NAMALWA (cell line): ENCODE measurements at places on chromosomes 16 and 17.

DNA sequence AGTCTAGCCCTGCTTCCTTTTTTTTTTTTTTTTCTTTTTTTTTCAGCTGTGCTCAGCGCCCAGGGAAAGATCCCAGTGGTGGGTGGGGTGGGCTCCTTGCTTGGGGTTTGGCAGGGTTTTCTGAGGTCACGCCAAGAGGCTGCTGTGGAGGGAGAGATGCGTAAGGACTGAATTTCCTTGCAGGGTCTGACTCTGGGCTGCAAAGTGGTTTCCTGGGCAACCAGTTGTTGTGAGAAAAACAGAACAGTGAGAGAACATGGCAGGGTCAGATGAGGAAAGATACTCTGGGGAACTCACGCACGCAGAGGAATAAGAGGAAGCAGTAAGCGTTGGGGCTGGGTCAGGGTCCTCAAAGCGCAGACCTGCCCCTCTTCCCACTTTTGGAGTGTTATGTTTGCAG, 119.5 kb downstream of the IRF8 start:
- DNase-seq = peak; percentile 60

DNA sequence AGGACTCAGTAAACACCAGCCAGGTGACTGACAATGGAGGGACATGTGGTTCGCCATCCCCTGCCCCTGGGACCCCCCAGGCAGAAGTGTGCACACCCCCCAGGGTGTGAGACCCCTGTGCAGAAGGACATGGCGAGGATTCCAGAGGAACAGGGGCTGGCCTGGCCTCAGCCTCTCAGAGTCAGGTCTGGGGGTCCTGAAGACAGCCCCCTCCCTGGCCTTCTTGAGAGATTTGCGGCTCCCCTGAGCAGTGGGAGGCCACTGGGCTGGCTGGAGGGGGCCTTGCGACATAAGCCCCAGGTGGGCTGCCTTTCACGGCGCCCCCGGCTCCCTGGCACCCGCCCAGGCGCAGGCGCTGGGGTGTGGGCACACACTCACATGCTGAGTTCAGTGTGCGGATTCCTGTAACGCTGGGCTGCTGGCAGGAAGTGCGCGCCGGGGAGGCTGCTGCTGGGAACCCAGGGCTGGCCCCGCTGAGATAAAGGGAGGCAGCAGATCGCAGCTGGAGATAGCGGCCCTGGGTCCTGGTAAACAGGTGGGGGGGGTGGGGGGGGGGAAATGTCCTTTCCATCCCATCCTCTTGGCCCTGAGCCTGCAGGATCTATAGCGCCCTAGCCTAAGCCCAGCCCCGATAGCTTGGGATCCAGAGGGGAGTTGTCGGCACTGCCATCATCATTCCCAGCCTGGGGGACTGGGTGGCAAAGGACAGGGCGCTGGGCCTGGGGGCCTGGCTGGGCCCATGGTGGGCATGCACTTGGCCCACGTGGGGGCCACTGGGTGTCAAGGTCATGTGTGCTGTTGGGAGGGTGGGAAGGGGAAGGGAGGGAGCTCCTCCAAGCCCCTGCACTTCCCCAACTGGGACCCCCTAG, 27.1 kb downstream of the TMEM235 start:
- DNase-seq = peak; percentile 41

DNA sequence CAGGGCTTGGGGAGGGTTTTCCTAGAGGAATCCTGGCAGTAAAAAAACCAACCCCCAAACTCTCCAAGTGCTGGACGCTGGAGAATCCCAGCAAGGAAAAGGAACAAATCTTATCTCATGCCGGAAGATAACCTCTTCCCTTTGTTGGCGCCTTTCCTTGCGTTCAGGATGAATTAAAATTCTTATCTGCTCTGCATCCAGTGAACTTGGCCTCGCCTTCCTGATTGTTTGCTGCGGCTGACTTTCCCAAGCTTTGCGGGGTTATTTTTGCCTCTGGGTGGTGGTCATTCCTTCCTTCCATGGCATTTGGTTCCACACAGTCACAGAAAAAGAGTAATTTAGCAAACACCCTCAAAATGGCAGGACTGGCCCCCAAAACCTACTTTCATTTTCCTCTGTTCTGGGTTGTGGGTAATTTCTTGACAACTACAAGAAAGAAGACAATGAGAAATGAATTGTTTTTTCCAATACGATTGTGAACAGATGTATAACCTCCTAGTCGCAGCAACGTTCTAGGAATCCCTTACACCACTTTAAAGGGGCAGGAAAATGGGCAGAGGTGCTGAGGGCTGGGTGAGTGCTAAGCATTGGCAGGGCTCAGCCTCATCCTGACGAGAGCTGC, 77.8 kb downstream of the MRC2 start:
- no peak for DNase-seq

- DNase-seq = no peak
Measured at GRCh38 chr17:18888766-18889290, 30.9 kb downstream of the PRPSAP2 start.

DNA sequence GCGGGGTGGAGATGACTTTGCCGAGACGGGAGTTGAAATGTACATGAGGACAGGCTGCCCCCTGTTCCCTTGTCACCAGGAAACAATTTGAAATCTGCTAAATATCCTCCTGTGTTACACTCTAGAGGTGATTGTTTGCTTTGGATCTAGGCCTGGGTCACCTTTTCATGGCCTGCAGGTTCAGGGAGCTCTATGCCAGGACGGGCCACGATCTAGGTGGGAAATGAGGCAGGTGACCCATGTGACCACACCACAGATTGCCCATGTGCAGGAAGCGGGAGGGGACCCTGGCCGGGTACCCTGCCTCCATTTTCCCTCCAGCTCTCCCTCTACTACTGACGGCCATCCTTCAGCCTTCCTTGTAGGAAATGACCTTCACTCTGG, 43.4 kb downstream of the MEAK7 start:
- DNase-seq = no peak

GRCh38 chr17:54996441-54996840, 27.9 kb downstream of the STXBP4 start:
- DNase-seq = no peak

DNA sequence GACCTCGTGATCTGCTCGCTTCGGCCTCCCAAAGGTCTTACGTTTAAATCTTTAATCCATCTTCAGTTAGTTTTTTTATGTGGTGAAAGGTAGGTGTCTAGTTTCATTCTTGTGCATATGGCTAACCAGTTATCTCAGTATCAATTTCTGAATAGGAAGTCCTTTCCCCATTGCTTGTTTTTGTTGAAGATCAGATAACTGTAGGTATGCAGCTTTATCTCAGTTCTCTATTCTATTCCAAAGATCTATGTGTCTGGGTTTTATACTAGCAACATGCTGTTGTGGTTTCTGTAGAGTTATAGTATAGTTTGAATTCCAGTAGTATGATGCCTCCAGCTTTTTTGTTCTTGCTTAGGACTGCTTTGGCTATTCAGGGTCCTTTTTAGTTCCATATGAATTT, 65.2 kb downstream of the TNFRSF13B start:
- DNase-seq = no peak

- no peak for DNase-seq
Measured at GRCh38 chr17:77716289-77716926, 242.1 kb upstream of the TNRC6C start.

DNA sequence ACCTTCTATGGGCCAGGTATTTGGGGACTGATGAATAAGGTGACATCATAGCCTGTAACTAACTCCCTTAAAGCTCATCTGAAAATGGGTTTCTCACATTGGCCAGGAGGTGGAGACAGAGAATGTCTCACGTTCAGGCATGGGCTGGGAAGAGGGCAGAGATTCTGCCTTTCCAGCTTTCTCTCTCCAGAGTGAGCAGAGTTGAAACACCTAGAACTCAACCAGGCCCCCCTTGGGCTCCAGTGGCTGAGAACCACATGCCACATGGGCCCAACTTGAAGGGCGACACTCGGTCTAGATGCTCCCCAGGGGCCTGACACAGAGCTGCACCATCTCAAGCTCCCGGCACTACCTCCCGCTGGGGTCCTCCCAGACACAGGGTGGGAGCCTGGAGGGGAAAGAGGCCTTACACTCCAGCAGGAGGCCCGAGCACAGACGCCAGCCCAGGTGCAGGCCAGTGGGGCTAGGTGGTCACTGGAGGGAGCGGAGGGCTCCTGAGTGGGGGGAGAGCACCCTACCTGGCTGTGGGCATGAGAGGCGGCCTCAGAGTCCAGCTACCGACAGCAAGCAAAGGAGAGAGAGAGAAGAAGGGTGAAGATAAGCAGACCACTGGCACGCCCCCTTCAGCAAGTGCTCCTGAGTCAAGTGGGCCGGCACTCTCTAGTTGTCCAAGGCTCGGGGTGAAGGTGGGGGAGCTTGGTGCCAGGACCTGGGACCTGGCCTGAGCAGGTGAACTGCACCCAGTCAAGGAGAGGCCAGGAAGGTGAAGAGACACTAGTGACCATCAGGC, 55.9 kb downstream of the MYO18A start:
- DNase-seq = peak; percentile 79

GRCh38 chr17:77449908-77450741, 309.4 kb downstream of the SEC14L1 start:
- DNase-seq = no peak

DNA sequence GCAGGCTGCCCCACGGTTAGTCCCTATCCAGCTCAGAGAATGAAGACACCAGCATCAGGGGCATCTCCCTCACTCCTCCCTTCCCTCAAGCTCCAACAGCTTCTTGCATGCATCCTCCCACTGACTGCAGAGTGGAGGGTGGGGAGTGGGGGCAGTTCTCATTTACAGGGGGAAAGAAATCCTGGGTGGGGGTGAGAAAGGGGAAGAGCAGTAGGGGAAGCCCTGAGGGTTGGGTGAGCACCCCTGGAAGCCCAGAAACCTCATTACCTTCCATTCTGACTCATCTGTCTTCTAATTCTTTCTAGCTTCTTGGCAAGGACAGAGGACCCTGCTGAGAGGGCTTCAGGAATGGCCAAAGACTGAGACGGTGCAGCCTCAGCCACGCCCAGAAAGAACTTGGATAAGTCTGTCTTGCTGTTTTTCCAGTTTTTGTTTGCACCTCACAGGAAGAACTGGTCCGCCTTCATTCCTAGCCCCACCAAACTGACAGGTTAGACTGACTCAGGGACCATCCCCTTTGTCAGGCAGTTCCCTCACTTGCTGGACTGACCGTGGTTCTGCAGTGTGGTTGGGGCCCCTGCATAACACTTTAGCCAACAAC, 52.5 kb upstream of the WSB1 start:
- DNase-seq = no peak

DNA sequence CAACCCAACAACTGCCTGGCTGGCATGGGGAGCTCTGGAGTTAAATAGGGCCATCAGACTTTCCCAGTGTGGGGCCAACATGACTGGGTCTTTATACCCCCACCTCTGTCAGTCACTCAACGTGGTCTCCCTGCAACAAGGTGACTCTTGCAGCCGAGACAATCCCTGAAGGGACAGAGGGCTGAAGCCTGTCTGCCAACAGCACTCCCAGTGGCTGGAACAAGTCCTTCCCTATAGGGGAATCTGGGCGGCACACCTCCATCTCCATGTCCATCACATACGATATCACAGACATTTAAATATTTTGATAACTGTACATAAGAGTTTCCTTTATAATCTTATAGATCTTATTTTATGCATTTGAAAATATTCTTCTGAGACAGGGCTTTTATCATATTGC, 4.8 kb upstream of the MAPT start:
- no peak for DNase-seq

DNA sequence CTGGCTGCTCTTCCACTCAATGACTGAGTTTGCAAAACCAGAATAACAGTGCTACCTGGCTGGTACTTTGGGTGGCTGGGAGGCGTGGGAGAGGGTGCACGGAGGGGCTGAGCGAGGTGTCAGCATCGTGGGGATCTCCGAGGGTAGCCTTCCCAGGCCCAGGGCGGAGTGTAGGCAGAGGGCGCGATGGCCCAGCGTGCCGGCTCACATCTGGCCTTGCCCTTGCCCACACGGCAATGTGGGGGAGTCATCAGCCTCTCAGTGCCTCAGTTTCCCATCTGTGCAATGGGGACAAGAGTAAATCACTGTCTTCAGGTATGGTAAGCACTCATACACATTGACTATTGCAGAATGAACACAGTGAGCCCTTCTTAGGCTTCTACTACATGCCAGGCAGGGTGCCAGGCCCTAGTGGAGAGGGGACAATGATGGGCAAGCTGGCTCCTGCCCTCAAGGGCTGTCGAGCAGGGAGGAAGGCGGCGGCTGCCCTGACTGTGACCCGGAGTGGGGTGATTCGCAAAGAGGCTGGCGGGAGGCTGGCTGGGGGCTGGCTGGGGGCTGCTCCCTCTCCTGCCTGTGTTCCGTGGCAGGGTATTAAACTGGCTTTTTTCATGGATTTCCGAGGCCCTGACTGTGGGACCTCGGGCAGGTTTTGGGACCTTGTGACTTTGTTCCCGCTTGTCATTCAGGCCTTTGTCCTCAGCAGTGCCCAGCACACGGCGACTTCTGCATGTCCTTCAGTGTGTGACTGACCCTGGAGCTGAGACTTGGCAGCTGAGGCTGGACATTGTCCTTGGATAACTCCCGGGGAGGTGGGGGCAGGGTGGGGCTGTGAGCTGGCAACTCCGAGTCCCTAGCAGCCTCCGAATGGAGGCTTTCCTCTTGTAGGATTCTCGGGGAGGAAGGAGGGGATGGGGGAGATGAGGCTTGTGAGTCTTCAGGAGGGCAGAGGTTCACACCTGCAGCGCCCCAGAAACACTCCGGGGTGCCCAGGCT, 243.1 kb downstream of the SEC14L1 start:
- no peak for DNase-seq

DNA sequence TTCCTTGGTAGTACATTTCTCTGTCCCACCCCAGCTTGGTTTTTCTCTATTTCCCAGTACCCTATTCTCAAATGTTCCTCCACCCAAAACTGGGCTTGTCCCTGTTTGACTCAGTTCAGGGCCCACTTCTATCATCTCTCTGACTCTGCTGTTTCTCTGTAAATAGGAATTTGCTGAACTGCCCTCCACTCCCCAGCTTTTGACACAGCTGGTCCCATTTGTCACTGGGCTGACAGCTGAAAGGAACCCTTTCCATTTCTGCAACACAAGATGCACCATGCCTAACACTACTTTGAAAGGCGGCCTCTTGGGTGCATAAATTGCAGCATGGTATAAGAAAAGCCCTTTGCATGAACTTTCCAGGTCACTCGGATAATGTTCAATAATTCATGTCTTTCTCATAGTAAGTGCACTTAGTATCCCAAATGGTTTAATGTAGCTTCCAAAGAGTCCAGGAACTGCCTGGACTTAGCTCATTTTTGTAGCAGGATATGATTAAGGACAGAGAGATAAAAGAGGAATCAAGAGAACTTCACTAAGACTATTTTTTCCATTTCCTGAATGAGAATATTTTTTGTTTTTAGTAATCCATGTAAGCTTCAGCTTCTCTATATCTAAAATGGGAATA, 256.7 kb downstream of the CDH11 start:
- DNase-seq = no peak

DNA sequence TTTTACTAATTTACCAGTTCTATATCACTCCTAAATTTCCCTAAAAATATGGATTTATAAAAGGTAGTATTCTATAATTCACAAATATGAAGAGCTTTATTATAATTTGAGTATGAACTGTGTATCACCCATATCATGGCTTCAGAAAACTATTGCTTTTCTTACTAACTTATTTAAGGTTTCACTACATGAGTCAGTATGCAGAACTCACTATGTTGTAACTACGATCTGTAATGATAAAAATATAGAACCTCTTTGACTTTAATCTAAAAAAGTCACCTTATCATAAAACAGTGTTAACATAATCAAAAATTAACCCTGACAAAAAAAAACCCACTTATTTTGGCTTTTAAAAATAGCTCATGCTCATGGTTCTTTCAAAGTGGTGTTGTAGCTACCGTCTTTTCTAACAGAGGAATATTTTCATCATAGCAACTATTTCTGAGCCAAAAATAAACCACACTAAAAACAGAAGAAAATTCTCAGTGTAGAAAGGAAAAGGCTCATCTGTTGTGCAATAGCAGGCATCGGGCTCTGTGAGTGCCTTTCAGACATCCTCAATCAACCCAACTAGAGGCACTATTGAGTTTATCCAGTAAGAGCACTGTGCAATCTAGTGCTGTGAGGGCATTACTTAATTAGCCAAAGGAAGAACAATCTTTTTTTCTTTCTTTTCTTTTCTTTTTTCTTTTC, 42.1 kb downstream of the ITGAM start:
- DNase-seq = peak; percentile 18
